ENCODE measurements at places on chromosomes 13 and 19.

GRCh38 chr13:53612200-53612599, 583.6 kb downstream of the OLFM4 start:
- no peak for DNase-seq

GRCh38 chr13:74560325-74560724, 426.1 kb upstream of the KLF12 start:
- no peak for DNase-seq

- DNase-seq = no peak
These were observed 94.2 kb downstream of the ZDHHC20 start for GRCh38 chr13:21364916-21365315.

- DNase-seq = no peak
These were observed 8.3 kb downstream of the TEX29 start for GRCh38 chr13:111328574-111329410.

DNA sequence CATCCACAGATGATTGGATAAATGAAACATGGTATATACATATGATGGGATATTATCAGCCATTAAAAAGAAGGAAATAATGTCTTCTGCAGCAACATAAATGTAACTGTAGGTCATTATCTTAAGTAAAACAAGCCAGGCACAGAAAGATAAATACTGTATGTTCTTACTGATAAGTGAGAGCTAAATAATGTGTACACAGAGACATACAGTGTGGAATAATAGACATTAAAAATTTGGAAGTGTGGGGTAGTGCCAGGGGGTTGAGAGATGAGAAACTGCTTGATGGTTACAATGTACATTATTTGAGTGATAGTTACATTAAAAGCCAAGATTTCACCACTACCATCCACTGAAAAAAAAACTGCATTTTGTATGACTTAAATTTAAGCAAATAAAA, 26.0 kb upstream of the GPC6 start:
- no peak for DNase-seq

- DNase-seq = no peak
These were observed 17.2 kb downstream of the GTF2F2 start for GRCh38 chr13:45137526-45137925.

DNA sequence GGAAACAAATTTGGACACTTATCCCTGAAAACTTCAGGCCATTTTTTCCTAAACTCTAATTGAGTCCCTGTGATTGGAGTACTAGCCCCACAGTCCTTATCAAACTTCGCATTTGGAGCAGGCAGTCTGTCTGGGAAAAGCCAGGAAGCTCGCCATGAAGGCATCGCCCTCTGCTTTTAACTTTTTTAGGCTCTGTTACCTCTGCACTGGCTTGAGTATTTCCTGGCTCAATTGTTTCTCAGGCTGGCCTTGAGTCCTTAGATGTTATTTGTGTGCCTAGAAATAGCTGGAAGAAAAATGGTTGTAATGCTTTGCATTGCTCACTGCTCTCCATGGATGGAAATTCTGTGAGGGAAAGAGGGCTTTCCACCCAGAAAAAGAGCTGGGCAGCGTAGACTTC, 24.2 kb downstream of the ACTN4 start:
- no peak for DNase-seq

DNA sequence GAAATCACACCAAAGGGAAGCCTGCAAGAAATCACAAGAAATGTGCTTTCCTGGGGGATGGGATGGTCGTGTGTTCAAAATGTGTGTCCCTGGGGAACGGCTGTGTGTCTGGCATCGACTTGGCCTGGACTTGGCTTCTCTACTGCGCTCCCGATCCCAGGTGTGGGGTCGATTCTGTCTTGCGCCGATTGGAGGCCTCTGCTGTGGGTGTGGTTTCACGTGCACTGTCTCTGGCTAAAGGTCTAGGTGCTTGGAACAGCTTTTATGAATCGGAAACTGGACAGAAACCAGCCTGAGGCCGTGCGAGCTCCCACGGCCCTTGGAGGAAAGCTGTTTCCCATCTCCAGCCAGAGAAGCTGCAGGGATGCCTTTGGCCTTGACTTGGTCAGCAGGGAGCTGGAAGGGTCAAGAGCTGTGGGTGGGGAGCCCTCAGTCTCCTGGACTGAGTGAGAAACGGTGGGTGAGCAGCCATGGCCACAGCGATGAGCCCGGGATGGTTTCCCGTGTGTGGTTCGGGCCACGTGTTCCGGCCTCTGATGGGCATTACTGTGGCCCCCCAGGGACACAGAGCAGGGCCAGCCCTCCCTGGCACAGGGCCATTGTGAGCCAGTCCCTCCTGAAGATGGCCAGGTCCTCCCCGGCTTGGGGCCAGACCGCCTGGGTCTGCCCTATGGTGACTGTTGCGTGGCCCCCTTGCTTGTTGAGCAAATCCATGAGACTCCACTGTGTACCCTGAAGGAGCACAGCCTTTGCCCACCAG, 29.7 kb downstream of the MCF2L start:
- DNase-seq = no peak

GRCh38 chr13:46355088-46355468, 32.0 kb downstream of the RUBCNL start:
- peak; percentile 2 for DNase-seq

DNA sequence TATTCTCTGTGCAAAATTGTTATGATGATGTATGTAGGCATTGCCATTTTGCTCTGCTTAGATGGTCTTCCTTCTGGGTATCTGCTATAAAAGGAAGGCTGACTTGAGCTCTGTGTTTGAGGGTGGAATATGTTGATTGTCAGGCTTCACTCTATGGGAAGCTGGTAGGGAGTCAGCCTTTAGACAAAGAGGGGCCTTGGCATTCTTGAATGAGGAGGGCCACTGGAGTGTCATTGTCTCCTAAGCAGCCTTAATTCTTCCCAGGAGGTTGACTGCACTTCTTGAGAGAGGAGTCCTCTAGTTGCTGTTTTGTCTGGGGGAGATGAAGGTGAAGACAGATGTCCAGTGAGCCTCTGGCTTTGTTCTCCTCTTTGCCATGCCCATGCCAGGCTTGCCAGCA, 266.8 kb downstream of the KCNRG start:
- peak; percentile 23 for DNase-seq

- no peak for DNase-seq
These were observed 5.2 kb downstream of the MCOLN1 start for GRCh38 chr19:7527516-7528191.

DNA sequence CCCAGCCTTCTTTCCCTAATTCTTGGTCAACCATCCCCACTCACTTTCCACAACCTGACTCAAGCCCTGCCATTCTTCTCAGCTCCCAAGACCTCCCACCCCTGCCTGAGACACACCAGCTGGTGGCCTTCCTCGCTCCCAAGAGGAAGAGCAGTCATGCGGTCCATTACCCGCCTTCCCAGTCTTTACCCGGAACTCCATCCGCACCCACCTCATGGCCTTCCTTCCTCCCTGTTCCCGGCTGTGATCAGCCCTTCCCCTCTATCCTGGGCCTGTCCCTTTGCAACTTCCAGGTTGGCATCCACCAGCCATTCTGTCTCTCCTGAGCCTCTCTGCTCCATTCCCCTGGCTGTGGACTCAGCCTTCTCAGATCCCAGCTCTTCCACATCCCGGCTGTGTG, 18.6 kb upstream of the INSR start:
- DNase-seq = no peak

Measured in NT2/D1 (cell line).